ENCODE measurements at places on chromosomes 6 and 20.

DNA sequence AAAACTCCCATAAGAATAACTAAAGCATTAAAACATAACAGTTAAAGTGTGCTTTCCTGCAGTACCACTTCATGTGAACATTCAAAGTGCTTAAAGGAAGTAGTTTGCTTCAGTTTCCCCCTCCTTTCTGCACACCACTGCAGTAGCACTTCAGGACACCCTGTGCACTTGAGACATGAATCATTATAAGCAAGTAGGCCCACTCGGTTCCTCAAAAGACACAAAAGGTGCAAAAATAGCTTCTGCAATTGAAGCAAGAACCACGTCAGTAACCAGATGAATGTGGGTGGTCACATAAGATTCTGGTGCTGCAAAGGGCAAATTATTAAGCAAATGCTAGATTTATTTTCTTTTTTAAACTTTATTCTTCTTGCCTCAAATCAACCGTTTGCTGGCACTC is 160.6 kb downstream of the HIVEP2 start:
- DNase-seq, result peak; percentile 20

DNA sequence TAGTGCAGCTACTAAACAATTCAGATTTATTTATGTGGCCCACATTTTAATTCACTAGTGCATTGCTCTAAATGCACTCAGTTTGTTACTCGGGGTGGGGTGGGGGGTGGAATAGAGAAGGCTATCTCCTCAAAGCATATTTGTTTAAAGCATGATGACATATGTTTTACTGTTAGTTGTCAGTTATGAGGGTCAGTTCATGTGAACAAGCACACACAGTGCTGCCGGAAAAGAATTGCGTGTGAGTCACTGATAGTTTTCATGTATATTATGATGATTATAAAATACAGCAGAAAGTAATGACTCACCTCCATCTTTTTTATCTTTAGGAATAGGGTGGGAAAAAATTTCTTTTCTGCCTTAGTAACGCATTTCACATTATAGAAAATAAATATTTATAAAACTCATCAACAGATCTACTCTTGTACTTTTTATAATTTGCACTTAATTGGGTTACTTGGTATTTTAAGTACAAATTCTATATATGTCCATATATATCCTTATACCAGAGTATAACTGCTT is 42.2 kb upstream of the STXBP5 start:
- no peak for DNase-seq

DNA sequence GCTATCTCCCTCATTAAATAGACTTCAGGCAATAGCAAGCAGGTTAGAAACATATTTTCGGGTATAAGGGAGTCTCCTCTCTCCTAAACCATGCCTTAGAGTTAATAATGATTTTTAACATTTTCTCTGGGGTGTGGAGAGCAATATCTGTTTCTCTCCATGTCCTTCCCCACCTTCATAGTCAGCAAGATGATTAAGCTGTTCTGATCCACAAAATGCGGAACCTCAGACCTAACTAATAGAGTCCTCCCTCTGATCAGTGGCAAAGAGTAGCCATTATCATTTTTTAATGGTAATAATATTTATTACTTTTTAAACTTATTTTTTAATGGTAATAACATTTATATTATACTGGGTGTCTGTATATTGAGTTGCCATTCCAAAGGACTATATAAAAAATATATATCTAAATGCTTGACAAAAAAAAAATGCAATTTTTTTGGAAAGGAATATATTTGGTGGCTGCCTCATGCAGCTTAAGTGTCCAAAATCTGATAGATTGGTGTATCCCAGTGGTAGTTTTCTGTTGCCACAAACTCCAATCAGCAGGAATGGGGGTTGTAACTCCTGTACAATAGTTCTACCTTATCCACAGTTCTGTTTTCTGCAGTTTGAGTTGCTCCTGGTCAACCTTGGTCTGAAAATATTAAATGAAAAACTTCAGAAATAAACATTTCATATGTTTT is 14.0 kb upstream of the BTN3A2 start:
- no peak for DNase-seq

GRCh38 chr6:170132561-170132991 is 158.3 kb downstream of the DLL1 start:
- no peak for DNase-seq

DNA sequence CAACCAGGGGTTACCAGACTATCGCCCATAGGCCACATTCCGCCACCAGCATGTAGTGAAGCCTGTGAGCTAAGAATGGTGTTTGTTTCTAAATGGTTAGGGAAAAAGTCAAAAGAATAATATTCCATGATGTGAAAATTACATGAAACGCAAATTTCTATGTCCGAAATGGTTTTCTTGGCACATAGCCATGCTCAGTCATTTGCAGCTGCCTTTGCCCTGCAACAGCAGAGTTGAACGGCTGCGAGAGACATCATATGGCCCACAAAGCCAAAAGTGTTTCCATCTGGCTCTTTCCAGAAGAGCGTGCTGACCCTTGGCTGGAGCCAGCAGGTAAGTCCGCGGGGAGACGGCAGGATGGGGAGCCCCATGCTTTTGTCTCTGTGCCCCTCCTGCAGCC is 60.7 kb downstream of the FAM120B start:
- DNase-seq, result no peak

- DNase-seq, result no peak
These were observed 68.5 kb downstream of the THEMIS start for GRCh38 chr6:127832381-127832780.

DNA sequence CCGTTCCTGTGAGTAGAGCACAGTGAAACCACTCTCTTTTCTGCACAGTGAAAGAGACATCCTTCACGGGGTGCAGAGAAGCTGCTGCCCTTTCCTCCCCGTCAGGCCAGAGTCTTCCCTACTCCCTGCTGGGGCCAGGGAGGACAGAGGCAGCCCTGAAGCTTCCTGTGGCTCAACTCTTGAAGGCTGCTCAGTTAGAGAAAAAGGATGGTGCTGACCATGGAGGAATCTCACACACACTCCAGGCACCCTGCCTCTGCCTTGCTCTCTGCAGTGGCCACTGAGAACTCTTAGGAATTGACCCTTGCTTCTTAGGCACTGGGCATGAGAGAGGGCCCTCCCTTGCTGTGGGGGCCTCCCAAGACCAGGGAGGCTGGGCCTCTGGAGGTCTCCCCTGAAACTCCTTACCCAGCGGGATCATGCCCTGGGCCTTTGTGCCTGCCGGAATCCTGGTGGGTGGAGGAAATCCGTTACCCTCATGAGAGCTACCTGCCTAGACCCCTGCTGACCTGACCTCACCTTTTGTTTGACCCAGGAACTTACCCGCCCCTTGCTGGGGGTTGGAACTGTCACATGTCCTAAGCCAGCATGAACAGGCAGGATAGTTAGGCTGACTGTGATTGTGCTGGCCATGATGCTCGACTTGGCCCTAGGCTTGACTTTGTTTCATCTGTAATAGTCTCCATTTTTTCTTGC is 65.0 kb upstream of the CD93 start:
- no peak for DNase-seq

- DNase-seq, result no peak
These were observed 6.3 kb upstream of the FOXF2 start for GRCh38 chr6:1382883-1383728.

DNA sequence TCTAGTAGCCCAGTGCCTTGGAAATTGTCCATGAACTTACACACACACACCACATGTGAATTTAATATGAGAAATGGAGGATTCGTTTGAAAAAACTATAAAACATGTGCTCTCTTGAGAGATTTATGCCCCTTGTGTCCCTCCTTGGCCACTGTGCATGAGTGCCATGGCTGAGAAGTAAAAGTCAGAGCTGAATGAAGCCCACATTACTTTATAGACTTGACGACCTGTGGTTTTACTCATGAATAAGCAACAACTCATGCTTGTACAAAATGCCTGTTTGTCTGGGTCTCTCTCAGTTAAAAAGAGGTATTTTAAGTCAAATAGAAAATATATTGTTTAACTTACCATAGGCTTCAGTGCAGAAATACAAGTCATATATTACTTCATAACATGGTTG is 102.7 kb downstream of the KCNQ5 start:
- DNase-seq, result no peak

GRCh38 chr6:159988983-159989454 is 20.1 kb downstream of the IGF2R start:
- no peak for DNase-seq

GRCh38 chr20:35181731-35182130 is 9.9 kb downstream of the PROCR start:
- no peak for DNase-seq

DNA sequence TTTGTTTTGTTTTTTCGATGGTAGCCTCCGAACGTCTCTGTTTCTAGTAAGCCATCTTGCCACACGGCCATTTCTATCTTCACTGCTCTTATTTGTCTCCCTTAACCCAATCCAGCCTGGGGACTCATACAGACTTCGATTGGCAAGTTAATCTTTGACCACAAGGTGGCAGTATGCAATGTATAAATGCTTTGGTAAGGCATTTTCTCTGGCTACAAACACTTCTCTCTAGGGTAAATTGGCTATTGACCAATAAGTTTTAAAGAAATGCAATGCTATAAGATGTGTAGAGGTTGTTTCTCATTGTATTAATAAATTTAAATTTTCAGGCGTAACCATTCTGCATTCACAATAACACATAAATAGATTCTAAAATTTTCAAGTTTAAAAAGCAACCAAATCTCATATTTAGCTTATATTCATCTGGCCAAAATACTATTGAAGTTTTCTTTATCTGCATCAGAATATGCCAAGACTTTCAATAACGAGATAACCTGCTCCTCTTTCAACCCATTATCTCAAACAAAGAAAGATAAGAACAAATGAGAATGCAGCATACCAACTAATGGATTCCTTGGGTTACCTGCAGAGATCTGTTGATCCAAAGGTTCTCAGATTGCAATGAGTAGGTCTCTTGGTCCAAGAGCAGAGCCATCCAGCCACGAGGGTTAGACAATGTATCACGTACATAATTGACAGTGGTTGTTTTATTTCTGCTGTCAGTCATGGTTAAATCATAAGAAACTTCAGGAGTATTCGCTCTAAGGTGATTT is 231.9 kb downstream of the PKHD1 start:
- peak; percentile 14 for DNase-seq

DNA sequence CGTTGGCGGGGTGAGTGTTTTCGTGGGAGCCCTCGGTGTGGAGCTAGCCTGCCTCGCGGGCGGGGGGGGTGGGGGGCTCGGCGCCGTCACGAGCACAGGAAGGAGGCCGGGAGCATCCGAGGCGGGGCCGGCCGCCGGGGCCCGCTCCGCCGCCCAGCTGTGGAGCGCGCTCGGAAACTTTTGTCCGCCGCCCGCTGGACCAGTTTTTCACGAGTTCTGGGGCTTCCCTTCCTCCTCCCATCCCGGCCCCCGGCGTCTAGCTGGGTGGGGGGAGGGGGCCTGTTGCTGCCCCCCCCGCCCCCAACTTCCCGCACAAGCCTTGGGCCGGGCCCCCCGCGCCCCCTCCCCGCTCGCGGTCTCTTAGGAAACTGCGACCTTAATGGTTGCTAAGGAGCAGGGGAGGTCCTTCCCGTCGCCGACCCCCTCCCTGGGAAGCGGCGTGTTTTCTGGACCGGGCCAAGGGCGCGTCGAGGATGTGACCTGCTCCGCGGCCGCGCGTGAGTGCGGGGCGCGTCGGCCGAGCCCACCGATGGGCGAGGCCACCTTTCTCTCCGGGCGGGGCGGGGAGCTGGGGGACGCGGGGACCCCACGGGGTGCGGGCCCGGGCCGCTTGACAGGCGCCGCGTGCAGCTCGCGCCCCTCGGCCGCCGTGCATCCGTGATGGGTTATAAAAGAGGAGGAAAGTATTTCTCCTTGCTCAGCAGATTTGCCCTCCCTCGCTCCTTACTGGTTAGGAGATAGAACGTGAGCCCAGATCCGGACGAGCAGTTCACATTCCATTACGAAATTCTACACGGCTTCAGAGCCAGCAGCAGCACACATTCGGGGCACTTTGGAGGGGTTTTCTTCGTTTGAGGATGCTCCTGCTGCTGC is 1.4 kb downstream of the RREB1 start:
- no peak for DNase-seq

DNA sequence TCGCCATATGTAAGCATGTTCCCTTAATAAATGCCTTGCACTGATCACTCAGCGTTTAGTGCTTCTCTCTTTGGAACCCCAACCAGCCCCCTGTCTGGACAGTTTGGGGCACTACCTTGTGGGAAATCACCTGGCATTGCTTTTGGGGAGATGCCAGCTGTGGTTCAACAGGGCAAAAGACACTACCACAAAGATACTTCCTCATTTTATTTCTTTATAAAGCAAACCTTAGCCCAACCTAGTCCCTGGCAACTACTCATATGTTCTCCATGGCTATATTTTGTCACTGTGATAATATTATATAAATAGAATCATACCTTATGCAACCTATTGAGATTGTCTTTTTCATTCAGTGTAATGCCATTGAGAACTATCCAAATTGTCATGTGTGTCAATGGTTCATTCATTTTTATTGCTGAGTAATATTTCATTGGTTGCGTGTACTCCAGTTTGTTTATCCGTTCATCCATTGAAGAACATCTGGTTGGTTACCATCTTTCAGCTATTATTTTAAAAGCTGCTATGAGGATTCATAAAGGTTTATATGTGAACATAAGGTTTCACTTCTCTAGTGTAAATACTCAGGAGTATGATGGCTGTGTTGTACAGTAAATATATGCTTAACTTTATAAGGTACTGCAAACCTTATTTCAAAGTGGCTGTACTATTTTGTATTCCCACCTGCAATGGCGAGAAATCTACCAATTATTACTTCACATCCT is 114.8 kb downstream of the MOXD1 start:
- DNase-seq, result no peak

GRCh38 chr20:38872036-38872435 is 54.2 kb upstream of the FAM83D start:
- DNase-seq, result no peak

DNA sequence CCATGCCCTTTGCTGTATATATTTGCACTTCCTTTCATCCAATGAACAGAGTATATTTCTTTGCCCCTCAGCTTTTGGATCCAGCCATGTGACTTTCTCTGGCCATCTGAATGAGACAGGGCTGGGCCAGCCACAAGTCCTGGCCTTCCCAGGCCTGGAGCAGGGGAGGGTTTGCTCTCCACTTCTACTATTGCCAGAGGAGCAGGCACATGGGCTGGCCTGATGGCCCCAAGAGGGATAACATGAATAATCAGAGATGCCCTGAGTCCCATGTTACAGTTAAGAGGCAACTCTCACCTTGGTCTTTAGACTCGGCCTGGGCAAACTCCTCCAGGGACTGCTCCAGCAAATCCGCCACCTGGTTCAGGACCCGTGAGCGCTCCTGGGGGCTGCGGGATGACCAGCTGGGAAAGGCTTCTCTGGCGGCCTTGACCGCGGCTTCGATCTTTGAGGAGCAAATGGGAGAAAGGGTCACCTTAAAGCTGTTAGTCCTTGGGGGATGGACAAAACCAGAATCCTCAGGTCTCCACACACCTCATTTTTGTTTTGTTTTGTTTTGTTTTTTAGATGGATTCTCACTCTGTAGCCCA is 6.3 kb downstream of the ALDH8A1 start:
- DNase-seq, result no peak

DNA sequence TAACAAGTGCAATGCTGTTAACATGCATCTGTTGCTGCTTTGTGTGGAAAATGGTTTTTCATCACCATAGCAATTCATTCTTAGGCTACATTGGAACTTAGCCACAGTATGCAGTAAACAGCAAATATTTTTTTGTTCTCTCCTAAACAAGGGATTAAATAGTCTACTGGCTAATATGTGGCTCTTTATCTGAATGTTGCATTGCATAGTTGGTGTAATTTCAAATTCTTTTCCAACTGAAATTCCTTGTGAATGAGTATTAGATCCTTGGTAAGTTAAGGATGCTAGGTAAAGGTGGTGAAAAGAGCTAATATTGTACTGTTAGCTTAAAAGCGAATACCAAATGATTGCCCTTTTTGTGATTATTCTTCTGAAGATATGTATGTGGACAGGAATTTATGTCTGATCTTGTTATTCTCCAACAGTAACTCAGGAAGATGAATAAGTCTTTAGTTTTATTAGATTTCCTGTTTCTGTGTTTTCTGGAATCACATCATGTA is 958 bp downstream of the MLIP start:
- no peak for DNase-seq

- no peak for DNase-seq
These were observed 16.7 kb upstream of the ENTPD6 start for GRCh38 chr20:25178563-25179438.

Measured in GM18507 (cell line).